Astrocyte of the spinal cord (primary cell): ENCODE measurements at places on chromosomes 1 and 21.

DNA sequence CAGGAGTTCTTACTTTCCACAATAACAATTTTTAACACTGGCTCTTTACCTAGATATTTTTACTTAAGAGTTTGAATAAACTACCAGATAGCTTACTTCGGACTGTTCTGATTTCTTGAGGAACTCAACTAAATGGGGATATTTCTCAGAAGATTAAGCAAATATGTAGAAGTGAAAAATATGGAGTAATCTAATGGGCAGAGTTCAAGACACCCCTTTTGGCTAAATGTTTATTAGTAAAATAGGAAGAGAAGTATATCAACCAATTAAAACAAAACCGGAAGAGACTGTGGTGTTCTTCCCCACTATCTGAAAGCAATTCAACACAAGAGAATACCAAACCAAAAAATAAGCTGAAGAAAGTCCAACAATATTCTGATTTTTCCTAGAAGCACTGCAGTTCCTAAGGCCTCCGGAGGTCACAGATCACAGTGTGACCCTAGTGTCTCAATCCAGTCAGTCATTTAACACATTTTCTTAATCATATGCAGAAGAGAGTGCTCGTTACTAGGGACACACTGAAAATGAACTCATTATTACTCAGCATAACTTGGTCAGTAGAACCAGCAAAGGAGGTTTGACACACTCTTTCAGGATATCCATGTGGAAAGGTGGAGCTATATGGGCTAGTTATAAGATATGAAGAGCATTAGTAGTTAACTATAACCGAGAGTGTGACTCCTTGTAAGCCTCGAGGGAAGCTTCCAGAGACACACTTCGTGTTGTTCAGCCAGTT lies 5.2 kb downstream of the SIPA1L2 start:
- no peak for DNase-seq

DNA sequence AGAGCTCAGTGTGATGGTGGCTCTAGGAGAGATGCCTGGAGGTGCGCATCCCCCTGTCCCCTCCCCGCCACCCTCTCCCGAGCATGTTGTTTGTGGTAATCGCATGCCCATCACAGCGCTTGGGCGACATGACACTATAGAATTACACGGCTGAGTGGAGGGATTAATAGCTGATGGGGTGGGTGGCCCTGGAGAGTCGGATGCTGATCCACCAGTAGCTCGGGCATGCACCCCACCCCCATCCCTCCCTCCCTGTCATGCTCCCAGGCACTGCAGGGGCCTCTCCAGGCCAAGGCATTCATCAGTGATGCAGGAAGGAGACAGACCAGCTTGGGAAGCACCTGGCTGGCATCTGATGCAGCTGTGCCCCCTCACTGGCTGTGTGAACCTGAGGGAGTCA lies 159.0 kb upstream of the IGSF21 start:
- DNase-seq = no peak

DNA sequence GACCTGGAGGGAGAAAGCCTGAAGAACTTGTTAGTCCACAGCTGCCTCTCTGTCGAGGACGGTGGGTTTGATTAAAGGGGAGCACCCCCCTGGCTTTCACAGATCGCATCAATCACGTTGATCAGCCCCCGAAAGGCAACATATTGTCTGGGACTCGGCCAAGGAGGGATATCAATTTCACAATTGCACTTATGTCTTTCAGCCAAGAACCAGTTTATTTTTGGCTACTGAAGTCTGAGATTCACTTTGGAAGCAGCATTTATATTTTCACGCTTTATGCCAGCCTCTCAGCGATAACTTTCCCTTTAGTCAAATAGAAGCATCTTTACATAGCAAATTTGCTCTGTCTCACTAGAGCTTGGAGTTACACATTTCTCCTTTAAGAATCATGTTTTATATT lies 253.2 kb upstream of the RRP15 start:
- DNase-seq = no peak

DNA sequence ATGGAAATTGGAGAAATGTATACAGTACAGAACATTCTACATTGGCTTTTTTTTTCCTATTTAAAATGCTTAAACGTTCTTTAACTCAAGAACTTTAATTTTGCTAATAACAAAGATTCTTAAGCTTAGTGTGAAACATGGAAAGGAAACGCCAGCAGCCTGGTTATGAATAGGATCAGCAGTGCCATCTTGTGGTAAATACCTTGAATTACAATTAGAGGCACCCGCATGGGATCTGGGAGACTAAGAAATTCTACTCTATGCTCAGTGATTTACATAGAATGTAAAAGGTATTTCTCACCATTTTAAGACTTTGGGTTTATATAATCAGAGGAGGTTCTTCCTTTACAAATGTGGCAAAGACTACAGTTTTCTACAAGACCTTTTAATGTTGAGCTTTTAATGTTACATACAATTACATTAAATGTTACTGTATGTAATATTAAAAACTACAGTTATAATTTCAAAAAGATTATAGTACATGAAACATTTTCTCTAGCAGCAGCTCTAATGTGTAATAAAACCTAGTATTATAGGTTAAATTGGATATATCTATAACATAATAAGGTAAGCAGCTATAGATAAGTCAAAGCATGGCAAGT lies 32.1 kb upstream of the APOBEC4 start:
- peak; percentile 65 for DNase-seq

- DNase-seq = peak; percentile 31
Measured at GRCh38 chr21:24939291-24939690, 668.0 kb downstream of the MRPL39 start.

- DNase-seq = no peak
Measured at GRCh38 chr1:110639724-110640386, 33.7 kb upstream of the KCNA2 start.

DNA sequence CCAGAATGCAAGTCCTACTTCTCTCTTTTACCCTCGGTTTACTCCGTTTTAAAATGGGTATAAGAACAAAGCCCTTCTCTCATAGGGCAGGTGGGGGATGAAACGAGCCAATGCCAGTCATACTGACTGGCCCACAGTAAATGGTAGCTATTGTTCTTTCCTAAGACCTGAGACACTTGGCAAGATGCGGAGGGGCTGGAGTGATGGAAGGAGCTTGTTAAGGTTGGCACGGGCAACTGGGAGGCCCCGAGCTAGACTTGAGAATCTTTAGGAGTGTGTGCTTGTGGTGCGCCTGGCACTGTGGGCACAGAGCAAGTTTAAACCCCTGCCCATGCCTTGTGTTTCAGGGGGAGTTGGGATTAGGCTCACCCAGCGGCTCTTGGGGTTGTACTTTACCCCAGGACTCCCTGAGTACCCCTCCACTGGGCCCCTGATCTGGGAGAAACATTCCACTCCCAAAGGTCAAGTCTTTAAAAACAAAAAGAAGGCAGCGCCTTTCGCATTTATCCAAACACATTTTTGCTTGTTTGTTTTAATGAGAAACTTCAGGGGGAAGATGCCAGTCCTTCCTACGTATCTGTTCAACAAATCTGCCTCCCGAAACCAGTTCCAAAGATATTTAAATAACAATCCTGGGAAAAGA lies 240.6 kb upstream of the TMEM51 start:
- no peak for DNase-seq

- no peak for DNase-seq
Measured at GRCh38 chr1:99306056-99306455, 41.8 kb downstream of the PLPPR4 start.

DNA sequence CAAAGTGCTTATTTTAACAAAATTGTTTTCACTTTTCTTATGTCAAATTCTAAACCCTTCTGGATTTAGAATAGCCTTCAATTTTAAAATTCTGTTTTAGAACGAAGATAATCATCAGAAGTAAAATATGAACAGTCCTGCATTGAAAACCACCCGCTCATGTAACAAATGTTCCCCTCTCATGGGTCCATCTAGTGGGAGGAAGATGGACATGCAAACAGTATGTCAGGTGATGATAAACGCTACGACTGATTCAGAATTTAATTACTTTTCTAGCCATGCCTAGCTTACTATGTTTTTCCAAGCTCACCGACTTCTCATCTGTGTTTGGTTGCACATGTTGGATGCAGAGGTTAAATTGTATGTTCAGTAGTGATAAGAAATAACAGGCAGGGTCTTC lies 23.5 kb downstream of the SOD1 start:
- DNase-seq = no peak

GRCh38 chr1:234702342-234703000 lies 92.5 kb upstream of the IRF2BP2 start:
- DNase-seq = no peak

GRCh38 chr1:193552274-193552673 lies 365.9 kb upstream of the B3GALT2 start:
- no peak for DNase-seq
